ENCODE measurements at places on chromosomes 7 and 10.

GRCh38 chr7:36852017-36852416, 127.7 kb upstream of the AOAH start:
- no peak for DNase-seq

DNA sequence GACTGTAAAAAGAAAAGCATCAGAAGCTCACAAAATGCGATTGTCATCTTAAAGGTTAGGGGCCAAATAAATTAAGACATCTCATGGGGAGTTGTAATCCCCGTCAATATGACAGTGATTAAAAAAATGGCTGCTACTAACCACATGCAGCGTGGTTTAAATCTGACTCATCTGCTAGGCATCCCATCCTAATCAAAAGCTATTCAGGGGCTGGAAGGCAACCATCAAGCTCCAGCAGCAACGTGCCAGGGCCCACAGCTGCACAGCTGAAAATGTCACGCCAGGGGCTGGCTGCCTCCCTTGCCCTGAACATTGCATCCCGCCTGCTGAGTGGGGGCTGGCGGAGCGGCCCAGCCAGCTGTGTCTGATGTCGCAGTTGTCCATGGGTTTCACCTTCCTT, 66.3 kb upstream of the FRMD4A start:
- no peak for DNase-seq

DNA sequence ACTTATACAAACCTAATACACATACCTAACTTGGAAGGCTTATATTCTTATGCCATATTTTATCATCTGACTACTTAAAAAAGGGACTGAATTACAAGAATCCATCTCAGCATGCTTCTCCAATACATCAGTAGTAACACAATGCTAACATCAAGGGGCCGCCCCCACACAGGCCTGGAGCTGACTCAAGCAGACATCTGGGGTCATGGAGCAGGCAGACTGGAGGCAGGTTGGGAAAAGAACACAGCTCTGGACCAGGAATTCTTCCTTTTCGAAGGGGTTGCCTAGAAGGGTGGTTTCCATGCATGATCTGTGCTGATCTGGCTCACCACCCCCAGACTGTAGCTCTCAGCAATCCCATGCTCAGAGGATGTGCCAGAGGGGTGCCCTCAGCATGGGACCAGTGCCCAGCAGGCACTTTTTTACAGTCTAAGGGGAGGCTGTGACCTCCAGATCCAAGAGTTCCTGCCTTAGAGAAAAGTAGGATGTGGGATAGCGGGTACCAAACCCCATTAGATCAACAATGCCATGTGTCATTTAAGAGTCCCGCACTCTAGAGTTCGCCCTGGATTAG, 26.1 kb upstream of the DUSP5 start:
- no peak for DNase-seq

DNA sequence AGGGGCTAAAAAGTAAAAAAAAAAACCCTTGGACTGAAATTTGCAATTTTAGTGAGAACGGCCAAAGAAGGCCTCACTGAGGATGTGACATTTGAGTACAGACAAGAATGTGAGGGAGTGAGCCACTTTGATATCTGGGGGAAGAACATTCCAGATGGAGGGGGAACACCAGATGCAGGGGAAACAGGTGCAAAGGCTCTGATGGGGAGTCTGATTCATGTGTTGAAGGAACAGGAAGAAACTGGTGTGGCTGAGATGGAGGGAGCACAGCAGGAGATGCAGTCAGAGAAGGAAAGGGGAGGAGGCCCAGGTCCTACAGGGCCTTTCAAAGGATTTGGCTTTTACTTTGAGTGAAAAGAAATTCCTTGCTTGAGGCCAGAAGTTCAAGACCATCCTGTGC, 615.7 kb upstream of the NRP1 start:
- no peak for DNase-seq

GRCh38 chr7:23472956-23473843, 2.9 kb upstream of the IGF2BP3 start:
- no peak for DNase-seq

- no peak for DNase-seq
These were observed 98.2 kb upstream of the KAT6B start for GRCh38 chr10:74728225-74728624.

- no peak for DNase-seq
These were observed 94.6 kb downstream of the ZNF22 start for GRCh38 chr10:45095286-45095685.

GRCh38 chr7:27324246-27324645, 81.6 kb downstream of the EVX1 start:
- no peak for DNase-seq

GRCh38 chr10:344582-345200, 209.4 kb downstream of the ZMYND11 start:
- DNase-seq = no peak

- no peak for DNase-seq
These were observed 24.0 kb downstream of the TMEM176A start for GRCh38 chr7:150824379-150825177.

GRCh38 chr7:98368716-98369115, 32.2 kb downstream of the BAIAP2L1 start:
- DNase-seq = no peak

- DNase-seq = no peak
These were observed 84.0 kb upstream of the GTF2I start for GRCh38 chr7:74573512-74573911.

DNA sequence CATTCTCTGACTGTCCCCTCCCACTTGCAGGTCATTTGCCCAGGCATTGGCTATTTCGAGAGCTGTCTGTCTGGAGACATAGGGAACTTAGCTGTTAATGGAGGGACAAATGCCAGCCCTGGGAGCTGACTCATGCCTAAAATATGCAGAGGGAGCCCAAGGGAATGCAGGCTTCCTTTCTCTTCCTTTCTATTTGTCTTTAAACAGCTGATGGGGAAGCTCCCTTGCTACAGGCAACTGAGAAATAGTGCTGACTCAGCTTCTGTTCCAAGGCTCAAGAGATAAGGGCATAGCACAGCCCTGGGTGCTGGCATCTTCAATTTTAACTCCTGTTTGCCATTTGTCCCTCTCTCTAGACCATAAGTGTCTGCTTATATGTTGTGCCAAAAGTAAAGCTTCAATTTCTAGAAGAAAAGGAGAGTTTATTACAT, 82.7 kb upstream of the C1GALT1 start:
- DNase-seq = no peak

DNA sequence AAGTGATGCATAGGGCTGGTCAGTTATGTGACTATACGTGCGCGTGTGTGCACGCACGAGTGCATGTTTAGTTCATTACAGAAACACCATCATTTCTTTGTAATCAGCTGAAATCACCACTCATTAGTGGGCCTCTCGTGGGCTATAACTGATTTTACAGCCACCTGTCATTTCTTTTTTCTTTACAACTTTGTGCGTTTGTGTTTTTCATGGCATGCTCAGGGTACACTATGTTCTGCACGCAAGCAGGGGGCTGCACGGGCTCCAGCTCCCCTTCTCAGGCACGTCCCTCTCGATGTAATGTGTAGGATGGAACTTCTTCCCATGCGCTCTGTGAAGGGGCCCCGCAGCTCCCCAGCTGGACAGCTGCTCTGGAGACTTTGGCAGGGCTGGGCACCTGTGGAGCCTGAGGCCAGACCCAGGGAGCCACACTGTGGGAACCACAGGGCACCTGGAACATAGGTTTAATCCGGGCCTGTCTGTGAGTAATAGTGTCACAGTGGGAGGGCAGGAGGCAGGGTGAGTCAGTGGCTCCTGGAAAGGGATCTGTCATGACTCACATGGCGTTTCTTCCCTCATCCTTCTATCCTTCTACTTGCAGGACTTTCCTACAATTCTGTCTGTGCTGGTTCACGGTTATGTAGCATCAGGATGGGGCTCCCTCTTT, 4.9 kb downstream of the GCK start:
- DNase-seq = no peak

DNA sequence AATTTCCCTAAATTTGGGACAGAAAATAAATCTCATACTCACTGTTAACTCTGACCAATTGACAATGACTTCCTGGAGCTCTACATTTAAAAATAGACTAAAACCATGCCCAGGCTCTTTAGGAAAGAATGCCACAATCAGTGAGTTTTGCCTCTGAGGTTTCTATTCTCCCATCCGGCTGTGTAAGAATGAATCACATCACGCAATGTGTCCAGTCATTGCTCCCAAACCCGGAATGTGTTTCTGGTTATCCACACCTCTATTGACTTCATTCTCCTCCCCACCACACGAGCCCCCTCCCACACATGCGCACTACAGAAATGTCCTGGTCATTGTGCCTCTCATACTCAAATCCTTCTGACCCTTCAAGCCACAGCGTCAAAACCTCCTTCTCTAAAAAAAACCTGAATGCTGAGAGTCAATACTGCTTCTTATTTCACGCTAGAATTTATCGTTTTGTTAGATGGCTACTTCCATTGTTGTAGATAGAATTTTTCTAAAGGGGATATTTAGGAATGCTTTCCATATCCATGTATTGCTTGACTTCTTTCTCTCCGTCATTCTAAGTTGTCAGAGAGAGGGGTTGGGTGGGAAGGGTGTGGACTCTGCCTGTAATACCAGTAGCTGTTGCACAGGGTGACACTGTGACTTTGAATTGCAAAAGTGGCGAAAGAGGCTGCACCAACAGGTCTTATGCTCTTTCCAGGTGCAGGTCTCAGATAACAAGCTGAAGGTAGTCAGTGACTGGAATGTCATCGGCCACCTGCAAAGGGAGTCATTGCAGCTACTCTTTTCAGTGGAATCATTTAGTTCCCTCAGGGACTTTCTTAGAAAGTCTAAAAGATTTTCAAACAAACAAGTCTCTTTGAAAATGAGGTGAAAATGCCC, 356.6 kb downstream of the PAXIP1 start:
- no peak for DNase-seq

DNA sequence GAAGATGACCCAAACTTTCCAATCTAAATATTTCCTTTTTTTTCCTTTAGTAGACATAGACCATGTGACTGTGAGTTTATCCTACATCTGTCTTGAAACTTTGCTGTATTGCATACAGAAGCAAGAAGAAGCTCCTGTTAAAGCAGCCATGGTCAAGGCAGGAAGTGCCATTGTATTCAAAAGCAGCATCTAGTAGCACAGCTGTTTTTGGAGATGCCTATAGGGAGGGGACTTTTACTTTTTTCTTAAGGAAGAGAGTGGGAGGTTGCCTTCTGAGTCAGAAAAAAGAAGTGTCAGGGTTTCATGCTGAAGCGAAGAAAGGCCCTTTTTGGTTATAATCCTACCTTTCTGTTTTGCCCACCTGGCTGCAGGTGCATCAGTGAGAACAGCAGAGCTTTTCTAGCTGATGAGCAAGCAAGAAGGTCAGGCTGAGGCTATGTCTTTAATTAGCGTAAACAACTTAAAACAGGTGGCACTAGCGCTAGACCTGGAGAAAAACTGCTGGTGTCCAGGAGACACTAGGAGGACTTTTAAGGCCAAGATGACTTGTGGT, 234.1 kb upstream of the AGK start:
- DNase-seq = no peak

- DNase-seq = peak; percentile 18
These were observed 1.2 kb downstream of the MARCHF5 start for GRCh38 chr10:92291921-92292845.

DNA sequence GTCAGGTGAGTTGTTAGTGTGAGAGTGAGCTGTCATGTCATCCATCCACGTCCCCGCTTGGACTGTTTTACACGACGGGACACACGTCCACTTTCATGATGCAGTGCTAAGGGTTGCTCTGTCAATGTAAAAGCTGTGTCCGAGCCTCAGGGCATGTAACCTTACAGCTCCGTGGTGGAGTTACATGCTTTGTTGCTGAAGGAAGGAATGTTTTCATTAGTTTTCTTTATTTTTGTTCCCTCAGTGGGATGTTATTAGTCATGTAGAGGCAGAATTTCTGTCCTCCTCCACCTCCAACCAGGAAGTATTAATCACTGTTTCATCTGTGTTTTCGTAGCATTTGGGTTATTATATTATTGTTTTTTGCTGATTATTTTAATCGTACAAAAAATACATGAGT, 88.6 kb downstream of the NRG3 start:
- DNase-seq = no peak

DNA sequence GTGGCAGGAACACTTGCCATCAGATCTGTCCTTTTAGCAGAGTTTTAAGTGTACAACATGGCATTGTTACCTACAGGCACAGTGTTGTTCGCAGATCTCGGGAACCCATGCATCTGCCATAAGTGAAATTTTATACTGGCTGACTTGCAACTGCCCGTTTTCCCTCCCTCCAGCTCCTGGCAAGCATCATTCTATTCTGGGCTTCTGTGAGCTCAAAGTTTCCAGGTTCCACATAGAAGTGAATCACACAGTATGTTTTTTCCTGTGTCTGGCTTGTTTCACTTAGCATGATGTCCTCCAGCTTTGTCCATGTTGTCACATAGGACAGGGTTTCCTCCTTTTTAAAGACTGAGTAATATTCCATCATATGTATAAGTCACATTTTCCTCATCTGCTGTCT, 56.6 kb downstream of the C10orf143 start:
- no peak for DNase-seq

DNA sequence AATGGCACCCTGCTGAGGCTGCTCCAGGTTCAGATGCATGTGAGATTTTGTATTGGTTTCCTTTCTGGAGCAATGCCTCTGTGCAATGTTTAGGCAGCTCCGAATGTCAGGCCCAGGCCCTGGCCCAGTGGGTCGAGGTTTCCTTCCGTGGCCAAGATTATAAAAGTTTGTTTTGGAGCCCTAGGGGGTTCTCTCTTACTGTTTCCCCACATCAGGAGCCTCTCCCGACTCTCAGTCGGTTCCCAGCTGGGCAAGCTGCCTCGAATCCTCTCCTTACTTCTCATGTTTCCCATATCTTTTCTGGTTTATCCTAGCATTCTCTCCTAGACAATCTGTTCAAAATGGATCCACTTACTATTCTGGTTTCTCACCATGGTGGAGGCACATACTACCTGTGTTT, 11.0 kb downstream of the TMEM140 start:
- DNase-seq = no peak

DNA sequence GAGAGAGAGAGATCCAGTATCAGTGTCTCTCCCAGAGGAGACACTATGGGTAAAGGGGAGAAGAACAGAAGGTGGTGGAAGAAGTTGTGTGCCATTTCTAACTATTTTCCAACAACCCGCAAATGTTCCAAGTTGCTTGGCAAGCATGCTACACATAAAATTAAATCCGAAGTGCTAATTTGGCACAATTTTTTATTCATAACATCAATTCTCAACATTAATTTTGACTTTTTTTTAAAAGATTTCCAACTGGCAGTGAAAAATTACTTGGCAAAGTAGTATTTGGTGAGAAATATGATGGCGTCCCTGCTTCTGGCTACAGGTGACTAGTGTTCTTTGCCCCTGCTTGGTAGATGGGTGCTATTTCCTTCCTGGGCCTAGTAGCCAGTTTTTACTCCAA, 622.0 kb downstream of the SORCS1 start:
- no peak for DNase-seq

- DNase-seq = no peak
These were observed 291.3 kb upstream of the ZMIZ1 start for GRCh38 chr10:78777466-78777865.

DNA sequence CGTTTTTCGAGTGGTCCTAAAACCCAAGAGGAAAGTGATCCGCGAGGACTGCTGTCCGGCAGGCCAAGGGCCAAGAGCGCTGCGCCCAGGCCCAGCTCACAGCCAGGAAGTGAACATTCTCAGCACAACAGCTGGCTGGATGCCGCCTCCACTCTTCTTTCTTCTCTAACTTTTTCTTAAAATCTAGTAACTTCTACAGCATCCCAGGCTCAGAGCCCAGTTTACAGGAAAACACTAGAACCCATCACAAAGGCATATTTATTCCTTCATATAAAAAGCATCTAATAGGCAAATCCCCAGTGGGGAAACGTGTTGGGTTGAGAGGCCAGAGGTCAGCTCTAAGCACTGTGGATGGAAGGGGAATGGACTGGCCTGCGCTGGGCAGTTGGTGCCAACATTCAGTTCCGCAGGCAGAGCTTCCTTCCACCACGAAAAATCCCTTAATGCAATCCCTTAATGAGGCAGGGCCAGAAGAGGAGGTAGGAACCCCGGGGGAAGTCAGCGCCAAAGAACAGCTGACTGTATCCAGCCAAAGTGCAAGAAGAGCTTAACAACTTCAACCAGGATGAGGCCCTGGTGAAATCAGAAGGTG, 74.8 kb downstream of the ZRANB1 start:
- no peak for DNase-seq
